Stimulated activated memory B cell treated with anti-CD40 and anti-IgM and Interleukin-4, amounts not matched to agents 10 μg/mL and 1 μg/mL and 100 μg/mL, for 72 hours (primary cell): ENCODE measurements at places on chromosomes 7 and 10.

DNA sequence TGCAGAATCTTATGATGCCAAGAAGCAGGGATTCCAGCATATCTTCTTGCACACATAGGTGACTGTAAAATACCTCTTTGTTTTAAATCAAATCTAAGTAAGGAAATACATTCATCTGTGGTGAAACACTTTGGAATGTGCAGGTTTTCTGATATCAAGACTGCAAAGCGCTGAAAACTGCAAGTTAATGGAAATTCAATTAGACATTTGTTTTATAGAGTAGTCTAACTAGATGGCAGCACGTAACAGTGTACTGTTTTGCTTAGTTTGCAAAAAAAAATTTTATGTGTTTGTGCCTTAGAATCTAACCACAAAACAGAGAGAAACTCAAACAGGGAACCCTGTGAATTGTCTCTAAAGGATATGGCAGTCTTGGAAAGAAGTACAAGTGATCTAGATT is 259.2 kb downstream of the HDAC9 start:
- ATAC-seq = no peak

DNA sequence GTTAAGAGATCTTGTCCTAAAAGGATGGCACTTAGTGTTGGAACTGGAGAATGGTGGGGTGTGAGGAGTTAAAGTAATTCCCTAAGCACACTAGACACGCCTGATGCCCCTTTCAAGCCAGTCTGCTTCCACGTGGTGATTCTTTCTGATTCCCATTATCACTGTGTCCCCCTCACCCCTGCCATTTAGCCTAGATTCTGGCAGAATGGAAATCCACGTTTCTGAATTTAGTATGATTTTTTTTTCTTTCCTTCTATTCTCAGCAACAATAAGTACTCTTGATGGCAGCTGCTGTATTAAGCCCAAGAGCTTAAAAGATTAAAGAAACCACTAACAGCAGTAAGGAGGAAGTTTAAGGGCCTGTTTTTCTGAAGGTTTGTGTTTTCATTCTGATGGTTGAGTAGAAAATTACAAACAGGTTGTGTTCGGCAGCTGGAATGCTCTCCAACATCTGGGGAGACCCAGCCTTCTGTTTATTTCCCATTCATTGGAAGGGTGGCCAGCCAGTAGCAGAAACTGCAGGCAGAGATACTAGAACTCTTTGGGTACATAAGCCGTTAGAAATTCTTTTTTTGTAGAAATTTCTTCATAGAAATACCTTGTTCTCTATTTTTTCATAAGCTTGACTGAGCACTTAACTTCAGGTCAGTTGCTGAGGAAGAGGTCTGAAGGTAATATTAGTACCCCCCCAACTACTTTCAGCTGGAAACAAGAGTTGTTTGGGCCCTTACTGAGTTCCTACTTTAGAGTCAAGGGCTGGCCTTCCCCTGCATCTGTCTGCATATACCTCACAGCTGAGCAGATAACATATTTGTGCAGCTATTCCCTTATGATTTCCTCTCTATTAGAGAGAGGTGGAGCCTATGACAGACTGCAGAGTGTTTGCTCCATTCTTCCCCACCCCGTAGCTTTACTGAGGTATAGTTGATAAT is 355.1 kb downstream of the AUTS2 start:
- peak; percentile 93 for ATAC-seq

DNA sequence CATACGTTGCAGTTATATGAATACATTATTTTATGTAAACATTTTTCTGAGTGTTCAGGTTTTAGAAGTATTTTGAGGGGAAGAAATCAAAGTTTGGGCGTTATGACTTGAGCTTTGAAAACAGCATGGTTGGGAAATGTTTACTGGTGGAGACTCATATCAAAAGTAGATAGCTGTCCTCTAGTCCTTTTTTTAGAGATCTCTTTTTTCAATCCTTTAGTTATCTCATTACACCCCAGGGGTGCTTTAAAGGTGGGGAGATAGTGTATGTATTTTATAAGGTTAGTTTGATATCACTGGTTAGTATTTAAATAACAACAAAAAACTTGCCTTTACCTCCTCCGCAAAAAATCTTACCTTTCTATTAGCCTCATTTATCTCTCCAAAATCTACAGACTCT is 2.3 kb downstream of the DMTF1 start:
- ATAC-seq = no peak

DNA sequence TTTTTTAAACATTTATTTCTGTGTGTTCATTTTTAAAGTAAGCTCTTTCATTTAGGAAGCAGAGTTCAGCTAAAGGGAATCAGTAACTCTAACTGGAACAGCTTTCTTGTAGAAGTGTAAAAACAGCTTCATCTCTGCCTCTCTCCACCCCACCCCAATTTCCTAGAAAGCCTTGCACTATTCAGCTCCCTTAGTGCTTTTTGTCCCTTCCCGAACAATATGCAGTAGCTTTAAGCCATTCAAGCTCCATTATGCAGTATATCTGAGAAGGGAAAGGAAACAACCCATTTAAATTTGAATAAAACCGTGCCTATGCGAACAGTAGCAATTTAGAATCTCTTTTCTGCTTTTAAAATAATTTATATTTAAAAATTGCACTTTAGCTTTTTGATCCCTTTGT is 134.5 kb downstream of the TRIL start:
- ATAC-seq = no peak

GRCh38 chr7:96169439-96169838 is 152.5 kb downstream of the SLC25A13 start:
- ATAC-seq = no peak

DNA sequence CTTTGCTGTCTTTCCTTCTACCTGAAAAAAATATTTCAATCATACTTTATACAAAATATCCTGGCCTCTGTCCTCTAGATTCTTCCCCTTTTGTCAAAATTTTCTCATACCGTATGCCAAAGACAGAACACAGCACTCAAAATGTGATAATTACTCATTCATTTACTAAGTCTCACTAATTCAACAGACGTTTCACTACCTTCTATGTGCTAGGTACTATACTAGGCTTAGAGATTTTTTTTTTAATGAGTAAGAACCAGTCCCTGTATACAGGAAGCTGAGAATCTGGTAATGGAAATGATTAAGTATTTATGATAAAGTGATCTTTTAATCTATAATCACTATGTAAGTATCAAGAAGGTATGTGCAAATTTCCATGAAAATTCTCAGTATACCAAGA is 128.0 kb downstream of the ELAPOR2 start:
- ATAC-seq = no peak

- ATAC-seq = no peak
These were observed 163.1 kb downstream of the CAMK1D start for GRCh38 chr10:12512332-12513002.

DNA sequence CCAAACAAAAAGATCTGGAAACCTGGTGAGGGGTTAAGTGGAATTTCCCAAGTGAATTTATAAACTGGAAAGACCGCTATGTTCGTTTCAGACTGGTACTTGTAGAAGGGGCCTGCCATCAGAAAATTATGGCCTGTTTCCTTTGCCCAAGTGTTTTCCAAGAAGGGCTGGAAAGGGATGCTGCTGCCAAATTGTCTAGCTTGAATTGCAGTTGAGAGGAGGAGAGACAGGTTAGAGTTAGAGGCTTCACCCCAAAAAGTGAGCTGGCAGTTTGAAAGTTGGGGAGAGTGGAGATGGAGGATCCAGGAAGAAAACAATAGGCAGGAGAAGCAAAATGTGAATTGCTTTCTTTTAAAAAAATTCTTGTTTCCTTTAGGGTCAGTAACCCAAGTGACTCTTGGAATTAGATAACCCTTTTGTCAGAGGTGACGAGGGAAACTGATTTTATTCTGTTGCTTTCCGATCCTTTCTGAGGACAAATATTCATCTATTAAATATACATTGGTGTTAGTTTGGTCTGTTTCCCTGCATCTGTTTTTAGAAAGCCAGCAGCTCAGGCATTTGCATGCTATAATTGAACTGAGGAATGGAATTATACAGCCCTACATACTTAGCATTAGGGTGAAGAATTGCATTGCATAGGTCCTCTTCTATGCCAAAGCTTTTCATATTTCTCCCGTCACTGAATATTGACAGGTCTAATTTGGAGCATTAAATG is 82.5 kb upstream of the PRR15 start:
- no peak for ATAC-seq

DNA sequence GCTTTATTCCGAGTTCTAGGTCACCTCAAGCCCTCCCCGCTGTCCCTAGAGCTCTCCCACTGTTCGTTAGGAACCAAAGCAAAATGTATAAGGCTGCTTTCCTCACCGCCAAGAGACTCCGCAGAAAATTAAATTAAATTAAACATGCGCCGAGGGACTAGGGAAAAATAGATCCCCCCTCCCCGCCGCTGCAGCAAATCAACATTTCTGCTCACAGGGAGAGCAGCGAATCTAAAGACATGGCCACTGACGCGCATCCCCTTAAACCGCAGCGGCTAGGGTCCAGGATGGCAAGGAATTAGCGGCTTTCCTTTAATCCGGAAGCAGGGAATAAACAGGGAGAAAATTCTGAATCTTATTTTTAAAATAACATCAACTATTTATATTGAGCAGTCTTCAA is 7.6 kb downstream of the SP8 start:
- no peak for ATAC-seq

- ATAC-seq = no peak
These were observed 569.4 kb downstream of the HTR7 start for GRCh38 chr10:90288391-90288933.

DNA sequence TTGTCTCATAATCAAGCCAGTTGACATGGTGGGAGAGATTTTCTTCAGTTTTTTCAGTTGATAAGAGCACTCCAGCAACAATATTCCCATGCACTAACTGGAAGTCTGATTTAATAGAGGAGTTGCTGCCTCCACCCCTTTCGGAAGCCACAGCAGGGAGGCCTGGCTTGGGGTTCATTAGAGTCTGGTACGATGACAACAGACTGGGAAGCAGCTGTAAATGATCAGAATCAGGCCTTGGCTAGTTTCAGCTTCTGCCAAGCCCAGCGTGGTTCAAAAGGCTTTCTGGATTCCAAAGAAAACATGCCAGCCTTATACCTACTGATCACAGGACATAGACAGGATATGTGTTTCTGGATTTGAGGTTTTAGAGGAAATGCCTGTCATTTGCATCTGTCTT is 274.0 kb downstream of the CSTF2T start:
- no peak for ATAC-seq

- ATAC-seq = no peak
These were observed 81.0 kb downstream of the HACD1 start for GRCh38 chr10:17536221-17536620.

DNA sequence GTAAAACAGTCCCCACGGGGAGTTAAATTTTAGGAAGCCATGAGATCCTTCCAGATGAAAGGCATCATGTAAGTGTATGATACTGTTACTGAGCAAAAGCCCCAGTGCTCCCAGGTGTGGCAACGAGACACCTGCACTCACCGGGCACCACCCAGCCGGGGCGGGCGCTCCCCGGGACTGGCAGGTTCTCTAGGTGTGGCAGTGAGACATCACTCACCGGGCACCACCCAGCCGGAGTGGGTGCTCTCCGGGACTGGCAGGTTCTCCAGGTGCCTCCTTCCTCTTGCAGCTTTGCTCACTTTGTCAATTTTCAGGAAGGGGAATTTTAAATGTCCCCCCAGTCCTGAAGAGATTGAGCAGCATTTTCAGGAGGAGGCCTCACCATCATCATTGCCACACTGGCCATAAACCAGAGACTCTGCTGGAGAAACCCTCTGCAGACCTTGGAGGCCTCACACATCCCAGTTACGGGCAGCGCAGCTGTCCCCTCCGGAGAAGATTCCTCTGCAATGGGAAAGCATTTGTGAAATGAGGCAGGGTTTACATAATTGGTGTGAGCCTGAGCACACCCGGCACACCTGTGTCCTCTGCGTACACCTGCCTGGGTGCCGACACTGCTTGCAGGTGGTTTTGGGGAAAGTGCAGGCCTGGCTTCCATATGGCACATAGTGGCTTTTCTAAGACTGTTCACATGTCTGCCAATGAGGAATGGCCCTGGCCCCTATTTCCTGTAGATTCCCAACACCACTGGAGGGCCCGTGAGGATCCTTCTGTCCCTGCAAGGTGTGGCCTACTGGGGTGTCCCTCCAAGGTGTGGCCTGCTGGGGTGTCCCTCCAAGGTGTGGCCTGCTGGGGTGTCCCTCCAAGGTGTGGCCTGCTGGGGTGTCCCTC is 191.4 kb downstream of the EBF3 start:
- no peak for ATAC-seq

GRCh38 chr10:128914681-128915080 is 552.4 kb upstream of the MGMT start:
- ATAC-seq = no peak

GRCh38 chr10:17037910-17038309 is 91.7 kb downstream of the CUBN start:
- ATAC-seq = no peak

GRCh38 chr7:47346377-47346914 is 235.5 kb downstream of the TNS3 start:
- ATAC-seq = no peak

GRCh38 chr7:68440866-68441265 is 1157.4 kb upstream of the AUTS2 start:
- ATAC-seq = no peak
